ENCODE measurements at places on chromosomes 6 and 20. TPM values are rescaled to one million over a fixed set of nuclear protein-coding genes. Genes with fewer than 3 reads are reported as not detected.

DNA sequence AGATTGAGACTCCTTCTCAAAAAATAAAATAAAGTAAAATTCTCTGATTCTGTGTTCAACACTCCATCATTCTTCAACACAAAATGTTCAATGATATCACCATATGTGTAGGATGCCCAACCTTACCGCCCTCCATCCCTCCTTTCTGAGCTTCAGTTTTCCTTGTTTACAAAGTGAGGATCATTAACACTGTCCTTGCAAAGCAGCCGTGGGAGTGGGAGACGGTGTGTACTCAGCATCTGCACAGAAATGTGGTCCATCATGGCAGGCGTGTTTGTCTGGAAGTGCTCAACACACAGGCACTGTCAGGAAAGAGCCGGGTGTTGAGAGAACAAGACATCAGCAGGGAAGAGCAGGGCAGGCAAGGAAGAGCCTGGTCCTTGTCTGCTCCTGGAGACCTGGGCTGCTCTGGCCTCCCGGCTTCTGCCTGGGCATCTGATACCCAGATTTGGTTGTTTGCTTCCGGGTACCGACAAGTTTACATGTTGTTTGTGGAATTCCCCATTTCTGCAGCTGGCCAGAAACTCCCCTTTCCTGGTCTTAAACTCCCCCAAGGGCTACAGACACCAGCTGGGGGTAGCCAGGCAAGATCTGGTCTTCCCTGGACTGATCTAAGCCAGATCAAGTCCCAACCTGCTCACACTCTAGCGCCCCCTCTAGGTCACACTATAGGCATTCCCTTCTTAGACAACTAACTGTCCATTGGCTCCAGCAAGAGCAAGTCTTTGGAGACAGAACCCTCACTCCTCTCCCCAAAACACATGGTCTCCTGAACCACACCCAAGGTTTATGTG, 26.7 kb upstream of the TTPAL start:
- DNase-seq = no peak

GRCh38 chr6:32816746-32817204, at the start of gene HLA-DOB:
HLA-DOB (minus strand) TSS chr6:32817002; CDS start chr6:32816951, 51 bp downstream.
- peak; percentile 32 for DNase-seq

GRCh38 chr6:125888989-125889656, 67.4 kb upstream of the HINT3 start:
- peak; percentile 32 for DNase-seq

DNA sequence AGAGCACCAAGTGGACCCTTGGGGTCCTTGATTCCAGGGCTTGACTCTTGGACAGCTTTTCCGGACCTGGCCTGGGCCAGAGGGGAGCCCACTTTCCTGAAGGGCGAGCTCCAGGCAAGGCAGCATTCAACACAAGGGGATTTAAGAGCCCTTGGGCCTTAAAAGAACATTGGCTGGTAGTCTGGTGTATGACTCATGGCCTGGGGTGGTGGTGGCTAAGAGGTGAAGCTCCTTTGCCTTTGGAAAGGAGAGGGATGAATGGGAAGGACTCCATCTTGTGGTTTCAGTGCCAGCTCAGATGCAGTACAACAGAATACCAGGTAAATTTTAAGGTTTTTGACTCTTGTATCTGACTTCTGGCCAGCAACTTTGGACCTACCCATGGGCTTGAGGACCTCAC, 760.7 kb downstream of the GRIK2 start:
- DNase-seq = no peak

- DNase-seq = no peak
These were observed 4.9 kb downstream of the MTCL3 start for GRCh38 chr6:127514179-127514772.

DNA sequence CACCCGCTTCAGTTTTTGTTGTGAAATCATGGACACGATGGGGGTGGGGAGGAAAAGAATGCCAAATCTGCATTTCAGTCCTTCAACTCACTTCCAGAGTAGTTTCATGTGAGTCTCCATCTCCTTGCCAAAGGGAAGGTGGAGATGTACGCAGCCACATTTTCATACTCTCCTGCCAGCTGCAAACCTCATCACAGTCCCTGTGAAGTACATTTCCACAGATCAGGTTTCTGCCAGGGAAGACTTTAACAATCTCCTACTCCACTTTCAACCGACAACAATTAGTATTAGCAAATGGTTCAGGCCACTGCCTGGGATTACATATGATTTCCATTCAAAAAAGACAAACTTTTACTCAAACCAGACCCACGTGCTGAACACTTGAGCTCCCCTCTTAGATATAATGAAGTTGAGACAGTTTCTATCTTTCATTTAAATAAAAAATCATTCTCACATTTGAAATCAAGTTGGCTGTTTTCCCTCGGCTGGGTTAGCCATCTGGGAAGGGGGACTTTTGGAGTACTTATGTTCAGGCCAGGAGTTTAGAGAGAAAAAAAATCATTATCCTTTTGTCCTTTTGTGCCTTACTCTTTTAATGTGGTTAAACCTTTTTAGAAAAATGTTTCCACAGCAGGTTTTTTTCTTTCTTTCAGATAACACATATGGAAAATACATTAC, 51.0 kb upstream of the CEP162 start:
- DNase-seq = no peak

GRCh38 chr6:35727231-35727934, 9.4 kb upstream of the ARMC12 start:
- DNase-seq = no peak

GRCh38 chr6:1449896-1450295, 60.5 kb downstream of the FOXF2 start:
- no peak for DNase-seq

GRCh38 chr6:41652866-41653652, 14.8 kb downstream of the MDFI start:
- no peak for DNase-seq

GRCh38 chr6:38264605-38265004, 375.1 kb downstream of the BTBD9 start:
- no peak for DNase-seq

DNA sequence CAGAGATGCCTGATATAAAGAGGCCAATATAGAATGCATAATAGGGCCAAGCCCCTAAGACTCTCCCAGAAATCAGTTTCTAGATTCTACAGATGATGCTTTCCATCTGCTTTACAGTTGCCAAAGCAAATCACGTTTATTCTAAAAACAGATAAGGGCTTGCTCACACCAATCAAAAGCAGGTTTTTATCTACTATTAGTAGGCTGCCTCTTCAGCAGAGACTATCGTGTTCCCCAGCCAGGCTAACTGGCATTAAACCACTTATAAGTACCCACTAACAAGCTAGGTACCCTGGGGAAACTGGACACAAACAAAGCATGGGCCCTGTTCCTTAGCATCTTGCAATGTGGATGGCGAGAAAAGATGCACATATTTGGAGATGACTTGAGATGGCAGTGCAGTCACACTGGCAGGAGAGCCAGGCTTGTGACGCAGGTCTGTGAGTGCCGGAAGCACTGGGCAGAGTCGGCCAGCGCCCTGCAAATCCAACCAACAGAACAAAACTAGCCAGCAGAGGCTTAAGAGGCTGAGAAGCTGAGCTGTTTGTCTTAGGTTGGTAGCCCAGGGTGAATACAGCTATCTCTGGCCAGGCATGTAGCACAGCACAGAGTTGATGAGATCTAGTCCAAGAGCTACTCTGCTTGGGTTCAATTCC, 73.4 kb downstream of the GFOD1 start:
- DNase-seq = no peak

DNA sequence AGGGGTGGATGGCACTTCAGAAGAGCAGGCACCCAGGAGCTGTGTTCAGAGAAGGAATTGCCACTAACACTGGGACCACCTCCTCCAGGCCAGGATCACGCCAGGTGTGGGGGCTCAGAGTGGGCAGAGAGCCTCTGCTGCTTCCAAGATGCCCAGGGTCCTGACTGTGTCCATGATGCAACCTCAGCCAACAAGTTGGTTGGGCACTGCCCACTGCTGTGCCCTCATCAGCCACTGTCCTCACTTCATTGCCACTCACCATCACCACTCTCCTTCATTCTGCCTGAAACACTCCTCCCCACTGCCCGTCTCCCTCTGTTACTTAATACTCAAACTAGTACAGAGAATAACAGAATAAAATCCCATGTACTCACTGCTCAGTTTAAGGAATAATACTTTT, 16.5 kb upstream of the TCF15 start:
- no peak for DNase-seq

DNA sequence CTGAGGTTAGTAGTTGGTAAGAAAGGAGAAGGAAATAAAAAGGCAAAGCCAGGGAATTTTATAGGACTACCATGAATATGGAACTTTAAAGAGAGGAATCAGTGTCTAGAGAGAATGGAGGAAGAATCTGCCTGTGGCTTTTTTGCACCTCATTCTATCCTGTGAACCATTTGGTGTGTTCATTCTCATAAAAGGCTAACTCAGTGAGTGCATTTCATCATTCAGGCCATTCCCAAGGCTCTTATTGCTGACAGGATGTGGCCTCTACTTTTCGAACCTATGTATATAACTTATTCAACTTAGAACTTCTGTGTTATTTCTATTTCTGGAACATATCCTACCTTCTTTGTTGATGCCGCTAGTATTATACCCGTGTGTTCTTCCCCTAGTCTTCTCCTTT, 27.1 kb downstream of the HSF2 start:
- no peak for DNase-seq

DNA sequence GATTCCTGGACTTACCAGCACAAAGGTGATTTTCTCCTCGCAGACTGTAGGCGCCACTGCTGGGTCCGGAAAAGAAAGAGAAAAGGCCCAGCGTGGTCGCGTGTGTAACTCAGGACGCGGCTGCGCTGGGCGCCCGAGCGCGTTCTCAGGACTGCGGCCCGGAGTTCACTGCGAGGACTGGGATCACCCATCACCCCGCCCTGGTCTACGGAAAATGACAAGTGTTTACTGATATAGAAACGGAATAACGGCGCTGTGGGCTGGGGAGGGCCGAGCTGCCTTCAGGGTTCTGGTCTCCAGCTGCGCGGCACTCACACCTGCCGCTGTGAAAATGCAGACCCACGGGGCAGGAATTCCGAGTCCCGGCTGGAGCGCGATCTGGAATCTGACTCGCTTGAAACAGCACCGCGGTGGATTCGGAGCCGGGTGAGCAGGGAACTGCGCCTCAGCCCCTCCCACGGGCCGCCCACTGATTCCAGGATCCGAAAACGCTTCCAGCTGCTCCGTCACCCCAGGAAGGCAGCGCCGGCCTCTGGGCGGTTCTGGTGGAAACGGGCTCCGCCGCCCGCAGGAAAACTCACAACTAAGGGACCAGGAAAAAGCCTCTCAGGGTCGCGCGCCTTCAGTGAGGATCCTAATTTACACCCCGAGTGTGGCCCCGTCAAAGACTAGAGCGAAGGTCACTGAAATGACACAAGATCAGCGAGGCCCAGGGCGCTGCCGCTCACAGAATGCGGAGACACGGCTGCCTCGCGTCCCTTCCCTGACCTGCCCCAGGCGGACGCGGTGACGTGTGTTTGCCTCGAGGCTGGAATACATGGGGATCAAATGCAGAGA, 34.5 kb downstream of the HLA-A start:
- peak; percentile 52 for DNase-seq

- no peak for DNase-seq
These were observed 22.7 kb downstream of the CFAP206 start for GRCh38 chr6:87430499-87430898.

DNA sequence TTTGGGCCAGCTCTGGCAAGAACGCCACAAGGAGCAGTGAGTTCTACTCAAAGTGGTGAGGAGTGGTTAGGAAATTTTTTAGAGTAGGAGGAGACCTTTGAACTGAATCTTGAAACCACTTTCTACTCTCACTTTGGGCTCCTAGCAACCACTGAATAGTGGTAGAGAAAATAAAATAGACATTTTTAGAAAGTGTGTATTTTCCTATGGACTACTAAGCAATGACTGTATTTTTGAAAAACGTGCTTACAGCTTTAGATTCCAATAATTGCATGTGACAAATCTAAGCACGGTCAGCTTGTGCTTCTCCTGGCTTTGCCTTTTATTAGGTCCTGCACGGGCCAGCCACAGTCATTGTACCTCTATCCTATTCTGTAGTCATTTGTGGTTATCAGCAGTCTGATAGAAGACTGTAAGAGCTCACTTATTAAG, 8.7 kb upstream of the IFNGR1 start:
- no peak for DNase-seq

Gene HLA-DRB5
- 0.46 TPM for polyA plus RNA-seq

Gene VWA7
- polyA plus RNA-seq = 2.5 TPM

Gene BICRAL
- 2.4 TPM for polyA plus RNA-seq

Gene HNF4A
- not detected for polyA plus RNA-seq

Gene SCRT2
- not detected for polyA plus RNA-seq

Gene MTRF1L
- 5.1 TPM for polyA plus RNA-seq

Gene GPSM3
- polyA plus RNA-seq = 165 TPM
